ENCODE measurements at places on chromosomes 3 and 15.
A peak's percentile ranks its signal among the peaks of the same experiment; 100 is the strongest.

DNA sequence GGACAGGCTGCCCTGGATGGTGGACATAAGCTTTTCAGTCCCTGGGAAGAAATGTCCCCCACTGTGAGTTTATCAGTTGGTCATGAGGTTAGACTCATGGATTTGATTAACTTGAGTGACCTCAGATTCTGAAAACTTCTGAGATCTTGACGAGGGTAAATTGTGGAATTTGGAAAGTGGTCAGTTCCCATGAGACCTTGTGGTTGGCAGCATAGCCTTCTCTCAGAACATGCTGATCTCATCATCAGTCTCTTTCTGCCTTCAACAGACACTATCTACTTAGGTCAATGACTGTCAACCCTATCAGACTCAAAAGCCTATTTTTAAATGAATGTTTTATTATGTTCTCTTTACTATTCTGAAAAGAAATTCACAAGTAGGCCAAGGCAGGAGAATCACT, 45.6 kb upstream of the NDUFB4 start:
- DNase-seq, result no peak

GRCh38 chr3:161550491-161551195, 54.0 kb downstream of the OTOL1 start:
- DNase-seq, result no peak

DNA sequence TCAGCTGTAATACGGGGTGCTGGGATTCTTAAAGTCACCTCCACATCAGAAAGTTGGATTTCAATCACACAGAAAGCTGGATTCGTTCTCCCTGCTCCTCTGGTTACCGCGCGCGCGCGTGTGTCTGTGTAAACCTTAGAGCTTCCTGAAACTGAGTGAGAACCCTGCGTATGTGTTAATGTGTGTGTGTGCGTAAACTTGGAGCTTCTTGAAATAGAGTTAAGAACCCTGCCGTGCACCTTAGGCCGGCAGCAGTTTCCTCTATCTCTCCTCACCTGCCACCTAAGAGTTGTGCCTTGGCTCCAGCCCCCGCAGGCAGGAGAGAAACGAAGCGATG, 531 bp downstream of the LZTFL1 start:
- no peak for DNase-seq

DNA sequence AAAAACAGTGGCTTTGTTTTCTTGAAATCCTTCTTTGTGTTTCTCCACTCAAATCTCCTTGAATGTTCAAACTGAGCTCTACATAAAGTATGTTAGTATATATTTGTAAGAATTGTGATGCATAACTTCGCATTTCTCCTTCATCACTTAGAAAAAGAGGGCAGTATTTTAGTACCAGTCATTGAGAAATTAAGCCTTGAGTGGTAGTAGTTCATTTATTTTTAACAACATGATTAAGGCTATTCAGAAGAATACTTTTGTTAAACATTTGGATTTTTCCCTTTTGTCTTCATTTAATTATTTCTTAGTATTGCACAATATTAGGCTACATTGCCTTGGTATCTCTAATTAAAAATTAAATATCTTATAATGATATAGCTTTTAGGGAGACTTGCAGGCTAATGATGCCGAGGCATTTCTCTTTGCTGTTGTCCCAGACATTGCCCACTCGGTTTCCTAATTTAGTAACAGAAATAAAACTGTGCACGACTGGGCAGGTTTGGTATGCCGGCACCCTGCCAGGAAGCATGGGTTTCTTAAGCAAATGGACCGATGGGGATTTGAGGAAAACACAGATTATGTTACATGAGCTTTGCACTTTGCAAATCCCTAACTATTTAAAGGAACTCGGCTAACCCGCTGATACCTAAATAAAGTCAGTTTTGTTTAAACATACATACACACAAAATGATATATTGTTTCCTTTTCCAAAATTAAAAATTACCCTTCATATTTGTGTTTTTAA, 54.7 kb downstream of the LRRC28 start:
- peak; percentile 62 for DNase-seq

GRCh38 chr3:81601707-81602305, 159.6 kb downstream of the GBE1 start:
- DNase-seq, result no peak

- no peak for DNase-seq
These were observed 11.1 kb upstream of the KIF7 start for GRCh38 chr15:89666184-89666857.

DNA sequence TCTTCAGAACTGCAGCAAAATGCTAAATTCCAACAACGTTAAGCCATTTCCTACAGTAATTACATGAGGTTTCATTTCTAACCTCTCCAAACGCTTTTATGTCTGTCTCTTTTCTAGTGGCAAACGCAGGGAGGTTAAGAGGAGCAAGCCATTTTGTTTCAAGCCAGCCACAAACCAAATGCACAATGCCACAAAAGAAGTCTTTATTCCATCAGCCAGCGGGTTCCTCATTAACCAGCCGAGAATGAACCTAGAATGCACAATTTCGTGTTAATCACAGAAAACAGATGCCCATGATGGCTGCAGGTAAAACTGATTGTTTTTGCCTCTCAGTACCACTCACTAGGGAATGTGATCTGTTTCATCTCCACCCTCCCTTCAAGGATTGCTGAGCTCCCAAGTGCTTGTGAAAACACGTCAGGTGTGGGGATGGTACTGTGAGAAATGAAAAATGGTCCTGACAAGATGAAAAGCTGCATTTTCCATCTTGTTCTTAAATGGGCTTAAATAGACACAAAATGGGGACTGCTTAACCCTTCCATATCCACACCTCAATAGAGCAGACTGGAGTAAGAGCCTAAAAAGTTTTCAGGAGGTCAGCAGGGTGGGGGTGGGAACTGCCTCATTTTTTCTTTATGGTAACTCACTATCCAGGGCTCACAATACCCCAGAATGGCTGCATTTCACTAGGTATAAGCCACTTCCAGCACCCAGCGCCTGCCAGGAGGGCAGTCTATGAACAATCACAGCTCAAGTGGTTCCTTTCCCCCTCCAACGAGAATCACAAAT, 277.1 kb downstream of the MAGI1 start:
- no peak for DNase-seq

DNA sequence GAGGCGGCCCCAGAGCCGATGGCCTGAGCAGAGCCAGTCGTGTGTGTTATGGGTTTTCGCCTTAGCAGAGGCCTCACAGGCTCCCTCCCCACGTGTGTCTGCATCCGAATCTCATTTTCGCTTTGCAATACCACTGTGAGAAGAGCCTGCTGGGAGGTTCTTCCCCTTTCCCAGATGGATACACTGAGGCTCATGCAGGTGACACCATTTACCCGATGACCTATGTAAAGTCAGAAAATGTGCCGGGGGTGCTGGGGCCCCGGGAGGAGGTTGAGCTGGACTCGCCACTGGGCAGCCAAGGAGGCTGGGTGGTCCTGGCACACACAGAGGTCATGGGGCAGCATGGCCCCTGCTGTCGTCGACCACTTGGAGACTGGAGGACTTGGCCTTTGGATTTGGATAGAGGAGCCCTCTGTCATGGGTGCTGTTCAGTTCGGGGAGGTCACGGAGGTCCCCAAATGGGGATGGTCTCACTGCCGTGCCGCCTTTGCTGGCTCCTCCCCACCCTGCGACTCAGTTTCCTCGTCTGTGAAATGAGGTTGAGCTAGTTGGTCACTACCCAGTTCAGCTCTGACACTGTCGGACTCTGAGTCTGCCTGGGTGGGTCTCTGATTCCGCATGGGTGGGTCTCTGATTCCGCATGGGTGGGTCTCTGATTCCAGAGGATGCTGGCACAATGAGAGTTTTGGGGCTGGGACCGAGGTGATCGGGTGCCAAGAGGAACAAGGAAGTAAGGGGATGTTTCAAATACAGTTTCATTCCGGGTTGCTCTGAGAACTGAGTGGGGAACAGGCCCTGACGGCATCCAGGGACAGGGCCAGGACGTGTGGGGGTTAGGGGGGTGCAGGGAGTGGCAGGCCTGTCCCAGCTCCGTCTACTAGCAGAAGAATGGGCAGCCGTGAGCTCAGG, 23.2 kb upstream of the MUC4 start:
- DNase-seq, result no peak

- no peak for DNase-seq
These were observed at the start of gene PAQR5 for GRCh38 chr15:69298697-69299441. Gene PAQR5 (plus strand): TSS chr15:69298912. CDS start chr15:69360081, 61,169 bp downstream.
